ENCODE measurements at places on chromosomes 16 and 17. TPM values are rescaled to one million over a fixed set of nuclear protein-coding genes. Genes with fewer than 3 reads are reported as not detected.

DNA sequence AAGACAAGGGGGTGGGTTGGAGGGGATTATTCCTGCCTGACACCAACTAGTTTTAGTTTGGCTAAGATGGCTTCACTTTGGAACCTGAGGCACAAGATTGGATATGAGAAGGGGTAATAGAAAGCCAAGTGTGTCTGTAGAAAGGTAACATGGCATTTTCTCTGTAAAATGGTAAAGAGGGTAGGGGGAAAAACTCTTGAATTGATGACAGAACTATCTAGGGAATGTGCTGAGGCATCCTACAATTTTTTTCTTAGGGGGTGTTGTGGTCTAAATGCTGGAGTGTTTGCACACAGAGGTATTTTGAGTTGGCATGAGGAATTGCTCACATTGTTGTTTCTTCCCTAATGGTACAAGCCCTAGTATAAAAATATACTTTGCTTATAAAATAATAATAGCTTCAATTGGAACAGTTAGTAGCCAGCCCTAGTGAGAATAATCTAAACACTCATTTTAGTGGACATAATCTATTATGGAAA is 25.8 kb downstream of the YPEL2 start:
- DNase-seq: no peak

GRCh38 chr16:50696575-50697420 is 3.4 kb downstream of the NOD2 start:
- peak; percentile 56 for DNase-seq

- no peak for DNase-seq
Measured at GRCh38 chr16:70768203-70768580, 32.8 kb downstream of the VAC14 start.

GRCh38 chr17:79078476-79079190 is 4.0 kb downstream of the ENGASE start:
- DNase-seq: no peak

The SLFN12L gene
- total RNA-seq: 0.12 TPM

The BCL7C gene
- total RNA-seq: 48.7 TPM
